ENCODE measurements at places on chromosomes 7 and 10.
A peak's percentile ranks its signal among the peaks of the same experiment; 100 is the strongest.

DNA sequence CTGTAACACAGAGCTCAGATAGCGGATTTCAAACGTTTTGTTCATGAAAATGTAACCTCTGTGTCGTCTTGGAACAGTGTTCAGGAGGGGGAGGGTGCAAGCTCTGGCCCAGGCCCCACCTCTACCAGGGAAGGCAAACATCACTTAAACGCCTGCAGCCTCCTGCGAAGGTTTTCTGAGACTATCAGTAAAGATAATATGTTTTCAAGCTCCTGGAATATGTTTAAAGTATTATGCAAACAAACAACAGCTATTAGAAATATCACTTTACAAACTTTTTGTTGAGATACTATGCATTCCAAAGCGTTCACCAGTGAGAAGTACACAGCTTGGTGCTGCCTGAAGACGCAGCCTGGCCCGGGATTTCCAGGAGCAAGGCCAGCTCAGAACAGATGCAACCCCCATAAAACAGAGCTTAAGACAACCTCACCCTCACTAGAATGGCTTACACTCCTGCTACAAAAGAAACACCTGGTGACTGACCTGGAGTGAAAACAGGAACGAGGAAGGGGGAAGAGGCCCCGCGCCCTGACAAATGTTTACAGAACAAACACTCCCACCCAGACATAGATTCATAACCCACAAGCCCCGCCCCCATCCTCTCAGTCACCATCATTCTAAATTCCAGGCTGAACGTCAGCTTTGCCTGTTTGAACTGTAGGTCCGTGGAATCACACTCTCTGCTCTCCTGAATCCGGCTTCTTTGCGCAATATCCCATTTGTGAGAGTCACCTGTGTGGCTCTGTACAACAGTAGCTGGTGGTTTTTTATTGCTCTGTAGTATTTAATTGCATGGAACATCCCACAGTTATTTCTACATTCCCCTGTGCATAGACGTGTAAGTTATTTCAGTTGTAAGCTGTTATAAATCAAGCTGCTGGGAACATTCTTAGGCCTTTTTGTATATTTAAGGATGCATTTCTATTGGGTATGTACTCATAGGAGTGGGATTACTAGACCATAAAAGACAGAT, 155.0 kb downstream of the PTPRN2 start:
- DNase-seq: no peak

DNA sequence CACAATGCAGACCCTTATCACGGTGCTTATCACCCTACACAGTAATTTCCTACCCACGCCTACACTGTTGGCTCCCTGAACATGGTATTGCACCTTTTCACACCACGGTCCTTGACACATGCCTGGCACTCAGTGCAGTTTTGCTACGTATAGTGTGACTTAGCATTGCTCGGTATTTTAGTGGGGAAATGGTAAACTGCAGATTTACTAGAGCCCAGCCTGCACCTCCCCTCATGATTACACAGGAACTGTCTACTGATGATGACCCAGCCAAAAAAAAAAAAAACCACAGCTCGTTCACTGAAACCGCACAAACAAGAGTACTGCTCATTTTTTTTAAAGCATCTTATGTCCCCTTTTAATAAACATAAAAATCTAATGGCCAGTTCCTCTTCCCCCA, 124.2 kb upstream of the ZNF746 start:
- DNase-seq: no peak

- DNase-seq: no peak
Measured at GRCh38 chr7:114629762-114630161, 215.1 kb downstream of the FOXP2 start.

DNA sequence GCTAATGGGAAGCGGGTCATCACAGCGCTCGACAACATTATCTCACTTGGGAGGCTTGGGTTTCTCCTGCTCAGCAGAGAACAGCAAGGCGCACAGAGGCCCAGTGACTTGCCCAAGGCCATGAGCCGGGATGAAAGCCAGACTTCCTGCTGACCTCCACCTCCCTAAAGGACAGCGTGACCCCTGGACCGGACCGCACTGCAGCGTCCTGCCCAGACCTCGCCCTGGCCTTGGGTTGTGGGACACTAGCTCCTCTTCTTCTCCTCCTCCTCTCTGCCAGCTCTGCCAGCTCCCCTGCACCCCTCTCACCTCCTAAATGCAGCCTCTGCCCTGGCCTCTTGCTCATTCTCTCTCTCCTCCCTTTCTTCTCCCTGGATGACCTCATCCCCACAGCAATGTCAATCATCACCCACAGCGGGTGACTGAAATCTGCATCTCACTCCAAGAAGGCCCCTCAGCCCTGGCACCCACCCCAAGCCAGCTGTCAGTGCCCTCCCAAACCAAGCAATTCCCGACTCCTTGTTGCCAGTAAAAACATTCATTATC, 19.4 kb downstream of the SPOCK2 start:
- no peak for DNase-seq

DNA sequence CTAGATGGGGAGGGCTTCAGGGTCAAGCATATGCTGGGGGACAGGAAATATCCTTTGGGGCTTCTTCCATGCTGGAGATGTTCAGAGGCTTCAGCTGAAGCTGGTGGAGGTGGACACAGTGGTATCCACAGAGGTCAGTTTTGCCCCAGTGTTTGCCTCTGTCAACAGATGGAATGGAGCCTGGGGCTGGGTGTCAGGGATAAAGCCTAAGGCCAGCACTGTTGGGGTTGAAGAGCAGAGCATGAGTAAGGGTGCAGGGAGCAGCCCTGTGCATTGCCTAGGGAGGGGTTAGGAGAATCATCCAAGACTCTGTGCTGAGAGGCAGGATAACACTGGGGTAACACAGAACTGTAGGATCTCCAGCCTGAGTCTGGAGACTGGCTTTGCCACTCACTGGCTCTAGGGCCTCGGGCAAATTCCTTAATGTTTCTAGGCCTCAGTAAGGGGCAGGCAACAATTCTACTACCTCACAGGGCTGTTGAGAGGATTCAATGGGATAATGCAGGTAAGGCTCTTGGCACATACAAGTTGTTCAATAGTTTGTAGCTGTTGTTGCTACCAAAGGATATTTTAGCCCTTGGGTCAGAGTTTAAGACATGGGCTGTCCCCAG, 21.8 kb upstream of the MYL7 start:
- no peak for DNase-seq

DNA sequence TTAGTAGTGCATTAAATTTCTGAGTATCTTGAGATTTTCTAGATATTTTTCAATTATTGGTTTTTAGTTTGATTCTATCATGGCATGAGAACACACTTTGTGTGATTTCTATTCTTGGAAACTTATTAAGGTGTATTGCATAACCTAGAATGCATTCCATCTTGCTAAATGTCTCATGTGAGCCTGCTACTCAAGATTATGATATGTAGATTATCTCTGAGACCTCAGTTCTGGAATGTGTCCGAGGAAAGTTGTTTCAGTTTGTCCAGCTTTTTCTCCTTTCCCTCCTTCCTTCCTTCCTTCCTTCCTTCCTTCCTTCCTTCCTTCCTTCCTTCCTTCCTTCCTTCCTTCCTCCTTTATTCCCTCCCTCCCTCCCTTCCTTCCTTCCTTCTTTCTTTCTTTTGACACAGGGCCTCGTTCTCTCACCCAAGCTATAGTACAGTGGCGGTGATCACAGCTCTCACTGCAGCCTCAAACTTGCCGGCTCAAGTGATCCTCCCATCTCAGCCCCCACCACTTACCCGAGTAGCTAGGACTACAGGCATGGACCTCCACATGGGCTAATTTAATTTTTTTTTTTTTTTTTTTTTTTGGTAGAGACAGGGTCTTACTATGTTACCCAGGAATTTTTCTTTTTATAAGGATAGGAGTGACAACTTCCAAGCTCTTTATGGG, 7.6 kb downstream of the ITPRID1 start:
- DNase-seq: no peak

DNA sequence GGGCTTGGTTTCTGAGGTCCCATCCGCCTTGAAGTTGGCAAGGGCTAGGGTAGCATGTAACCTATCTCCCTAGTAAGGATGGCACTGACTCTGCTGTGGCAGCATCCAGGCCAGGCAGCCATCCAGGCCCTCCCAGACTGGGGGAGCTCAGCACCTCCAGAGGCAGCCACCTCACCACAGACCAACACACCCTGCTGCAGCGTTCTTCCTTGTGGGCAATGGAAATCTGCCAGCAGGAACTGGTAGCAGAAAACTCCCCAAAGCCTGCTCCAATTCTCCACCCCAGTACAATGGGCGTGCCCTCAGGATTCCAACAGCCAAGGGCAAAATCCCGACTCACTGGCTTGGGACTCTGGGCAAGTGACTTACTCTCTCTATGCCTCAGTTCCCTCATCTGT, 27.5 kb downstream of the DLG5 start:
- DNase-seq: no peak

DNA sequence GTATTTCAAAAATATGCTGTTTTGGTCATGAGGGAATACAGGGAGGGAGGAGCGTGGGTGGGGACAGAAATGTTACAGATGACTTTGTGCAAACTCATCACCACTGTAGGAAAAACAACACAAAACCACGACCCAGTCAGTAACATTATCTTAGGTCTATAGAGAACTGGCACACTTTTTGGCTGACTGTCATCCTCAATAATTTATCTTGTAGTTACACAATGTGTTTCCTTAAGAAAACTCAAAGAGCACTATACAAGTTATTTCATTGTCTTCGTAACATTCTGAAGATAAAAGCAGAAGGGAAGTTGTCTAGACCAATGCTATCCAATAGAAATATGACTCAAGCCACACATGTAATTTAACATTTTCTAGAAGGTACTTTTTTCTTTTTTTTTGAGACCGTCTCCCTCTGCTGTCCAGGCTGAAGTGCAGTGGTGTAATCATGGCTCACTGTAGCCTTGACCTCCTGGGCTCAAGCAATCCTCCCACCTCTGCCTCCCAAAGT, 16.9 kb upstream of the CDK14 start:
- DNase-seq: no peak

DNA sequence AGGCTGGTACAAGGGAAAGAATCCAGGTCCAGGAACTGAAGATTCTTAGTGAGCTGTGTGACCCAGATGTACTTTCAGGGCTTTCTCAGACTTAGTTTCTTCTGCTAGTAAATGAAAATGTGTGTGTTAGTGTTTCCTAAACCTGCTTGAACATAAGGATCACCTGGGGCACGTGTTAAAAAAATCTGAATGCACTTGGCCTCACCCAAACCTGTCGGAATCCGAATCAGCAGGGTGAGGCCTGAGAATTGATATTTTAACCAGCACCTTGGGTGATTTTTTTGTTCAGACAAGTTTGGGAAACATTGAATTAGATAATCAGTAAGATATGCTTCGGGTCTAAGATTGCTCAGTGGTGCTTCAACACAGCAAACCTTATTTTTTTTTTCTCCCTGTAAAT, 59.7 kb downstream of the ZNF365 start:
- no peak for DNase-seq

GRCh38 chr10:29244978-29245377, 43.9 kb upstream of the LYZL1 start:
- no peak for DNase-seq

DNA sequence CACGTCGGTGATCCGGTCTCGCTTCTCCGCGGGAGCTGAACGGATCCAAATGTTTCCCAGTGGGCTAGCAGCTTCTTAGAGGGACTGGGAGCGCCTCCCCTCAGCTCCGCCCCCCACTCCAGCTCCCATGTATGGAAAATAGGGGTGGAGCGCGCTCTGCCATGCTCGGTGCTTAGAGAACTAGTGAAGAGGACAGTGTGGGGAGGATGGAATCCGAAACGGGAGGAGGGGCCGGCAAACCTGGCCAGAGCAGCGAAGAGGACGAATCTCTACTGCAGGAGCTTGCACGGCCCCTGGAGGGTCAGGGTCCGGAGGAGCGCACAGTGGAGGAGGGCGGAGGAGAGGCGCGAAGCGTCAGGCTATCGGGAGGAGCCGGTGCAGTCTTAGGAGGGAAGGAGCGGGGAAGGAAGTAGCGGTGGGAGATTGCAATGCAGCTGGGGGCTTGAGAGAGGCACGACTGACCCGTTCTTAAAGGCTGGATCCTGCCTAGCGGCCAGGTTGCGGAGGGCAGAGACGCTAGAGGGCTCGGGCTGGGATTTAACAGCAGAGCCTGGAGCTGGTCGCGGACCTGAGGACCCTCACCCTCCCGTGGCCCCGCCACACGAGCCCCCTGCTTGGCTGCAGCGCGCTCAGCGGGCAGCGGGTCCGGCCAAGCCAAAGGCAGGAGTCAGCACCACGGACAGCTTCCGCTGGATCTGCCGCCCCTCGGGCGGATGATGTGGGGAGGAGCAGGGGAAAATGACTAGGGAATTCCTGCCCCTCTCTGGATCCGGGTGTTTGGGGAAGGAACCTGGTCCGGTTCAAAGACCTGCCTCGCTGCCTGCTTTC, at the start of gene PRLHR:
PRLHR (minus strand) TSS at position 51 of the 828 bp plus-strand sequence. CDS start 404 bp downstream, outside the sequence.
- DNase-seq: peak; percentile 75

- DNase-seq: no peak
Measured at GRCh38 chr10:104502907-104503306, 138.2 kb upstream of the SORCS3 start.

GRCh38 chr7:93856323-93856722, 34.2 kb downstream of the TFPI2 start:
- DNase-seq: no peak

GRCh38 chr10:121791761-121792160, 136.1 kb downstream of the ATE1 start:
- no peak for DNase-seq

DNA sequence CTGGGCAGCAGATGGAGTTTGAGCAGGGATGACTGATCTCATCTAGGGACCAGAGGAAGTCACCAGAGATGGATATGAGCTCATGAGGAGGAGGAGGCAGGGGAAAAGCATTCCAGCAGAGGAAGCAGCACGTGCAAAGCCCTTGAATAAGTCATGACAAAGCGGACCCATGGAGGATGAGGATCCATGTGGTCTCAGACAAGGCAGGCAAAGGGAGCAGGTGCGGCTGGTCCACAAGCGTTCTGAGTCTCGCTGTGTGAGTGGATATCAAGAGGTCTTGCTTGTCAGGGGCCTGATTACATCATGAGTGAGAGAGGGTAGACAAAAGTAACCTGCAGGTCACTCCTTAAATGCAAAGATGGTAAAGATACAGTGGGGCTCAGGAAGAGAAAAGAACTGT, 307.6 kb downstream of the GRID1 start:
- DNase-seq: no peak

DNA sequence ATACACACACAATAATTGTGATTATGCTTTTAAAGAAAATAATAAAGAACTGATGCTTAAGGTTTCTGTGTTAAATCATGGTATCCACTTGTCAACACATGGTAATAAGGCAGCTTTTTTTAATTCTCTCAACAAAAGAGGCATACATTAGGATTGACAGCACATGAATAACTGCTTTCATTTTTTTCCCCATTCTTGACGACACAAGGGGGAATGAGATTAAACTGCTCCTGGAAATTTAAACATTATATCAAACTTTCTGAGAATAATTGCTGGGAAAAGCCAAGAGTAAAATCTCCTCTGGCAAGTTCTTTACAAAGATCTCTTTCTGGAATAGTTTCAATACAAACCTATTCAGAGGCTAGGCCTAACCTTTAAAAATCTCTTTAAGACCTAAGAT, 99.0 kb upstream of the GPR22 start:
- DNase-seq: no peak

- DNase-seq: peak; percentile 81
Measured at GRCh38 chr10:90871766-90872647, at the start of gene RPP30. TSS of gene RPP30 (plus strand) at chr10:90871974. CDS start at chr10:90871987, 13 bp downstream.

DNA sequence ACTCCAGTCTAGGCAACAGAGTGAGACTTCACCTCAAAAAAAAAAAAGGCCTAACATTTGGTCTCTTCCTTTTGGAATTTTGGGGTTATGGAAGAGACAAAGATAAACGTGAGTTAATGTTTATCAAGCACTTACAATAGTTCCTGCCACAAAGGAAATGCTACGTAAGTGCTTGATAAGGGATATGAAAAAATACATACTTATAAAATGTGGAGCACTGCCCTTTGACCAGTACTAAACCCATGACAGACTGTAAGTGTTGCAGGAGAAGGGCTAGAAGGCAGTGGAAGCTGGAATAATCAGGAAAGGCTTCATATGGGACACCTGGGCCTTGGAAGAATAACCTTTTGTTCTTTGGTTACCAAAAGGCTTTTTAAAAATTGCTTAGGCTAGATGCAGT, 25.5 kb downstream of the TMEM248 start:
- DNase-seq: no peak
